Hematopoietic multipotent progenitor cell (in vitro differentiated cells): ENCODE measurements at places on chromosomes 7 and 10. TPM values are rescaled to one million over a fixed set of nuclear protein-coding genes. Genes with fewer than 3 reads are reported as not detected.

DNA sequence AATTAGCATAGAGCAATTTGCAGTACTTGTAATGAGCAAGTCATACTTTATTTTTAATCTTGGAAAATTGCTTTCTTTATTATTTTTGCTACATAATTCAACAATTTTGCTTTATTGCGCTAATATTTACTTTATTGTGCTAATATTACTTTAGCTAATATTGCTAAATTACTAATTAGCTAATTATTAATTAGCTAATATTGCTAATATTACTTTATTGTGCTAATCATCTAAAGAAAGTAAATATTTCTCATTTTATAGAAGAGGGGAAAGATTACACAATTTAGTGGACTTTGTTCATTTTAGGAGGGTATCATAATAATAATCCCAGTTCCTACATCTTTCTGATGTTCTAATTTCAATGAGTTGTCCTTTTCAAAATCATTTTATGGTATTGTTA is 61.2 kb downstream of the RUNDC3B start:
- DNase-seq, result no peak

- DNase-seq, result no peak
Observed at GRCh38 chr7:30038196-30038980, 10.2 kb downstream of the PLEKHA8 start.

GRCh38 chr7:46344533-46344932 is 423.5 kb upstream of the IGFBP3 start:
- DNase-seq, result no peak

GRCh38 chr7:10972174-10972573 is 1.5 kb upstream of the PHF14 start:
- no peak for DNase-seq

PRPF18 gene
- total RNA-seq, result 5.7 TPM

- no peak for DNase-seq
Observed at GRCh38 chr7:29987811-29988317, 1.7 kb downstream of the SCRN1 start.

- DNase-seq, result no peak
Observed at GRCh38 chr7:22346383-22347107, 10.4 kb downstream of the RAPGEF5 start.

GRCh38 chr10:88702848-88703597 is 3.0 kb upstream of the LIPK start:
- DNase-seq, result no peak

- no peak for DNase-seq
Observed at GRCh38 chr7:99597762-99598501, at the start of gene TMEM225B. Gene TMEM225B (plus strand): TSS chr7:99598267. CDS start chr7:99604389, 6,122 bp downstream.

ZNF117 gene
- total RNA-seq, result 2.7 TPM

DNA sequence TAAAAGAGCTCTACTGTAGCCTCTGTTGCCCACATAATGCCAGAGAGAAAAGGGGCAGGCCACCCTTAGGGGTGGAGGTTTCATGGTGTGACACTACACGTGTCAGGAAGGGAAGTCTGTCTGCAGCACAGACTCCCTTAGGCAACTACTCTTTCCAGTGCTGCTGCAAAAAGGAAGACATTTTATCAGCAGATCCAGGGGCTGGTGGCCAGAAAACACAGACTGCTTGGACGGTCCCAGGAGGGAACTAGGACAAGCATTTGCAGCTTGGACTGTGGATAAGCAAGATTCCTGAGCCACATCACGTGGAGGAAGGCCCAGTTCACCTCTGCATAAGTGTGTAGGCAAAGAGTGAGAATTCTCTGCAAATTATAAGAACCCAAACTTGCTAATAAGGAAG is 220.8 kb downstream of the FANK1 start:
- no peak for DNase-seq

DNA sequence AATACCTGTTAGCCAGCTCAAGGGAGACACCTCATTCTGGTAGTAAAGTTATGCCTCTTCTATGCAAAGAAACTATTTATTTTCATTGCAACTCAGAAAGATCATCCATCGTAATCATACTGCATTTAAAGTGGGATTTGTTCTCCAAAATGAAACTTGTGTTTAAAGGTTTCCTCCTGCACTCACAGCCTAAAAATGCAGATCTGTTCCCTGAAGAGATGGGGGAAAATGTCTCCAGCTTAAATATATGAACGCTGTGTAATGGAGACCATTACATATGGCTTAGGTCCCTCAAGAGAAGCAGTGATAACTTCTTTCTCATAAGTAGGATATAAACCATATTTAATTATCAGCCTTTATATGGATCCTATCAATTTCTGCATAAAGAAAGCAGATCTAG is 665.1 kb downstream of the KCNMA1 start:
- DNase-seq, result no peak

GRCh38 chr7:72444026-72444776 is 32.1 kb upstream of the CALN1 start:
- peak; percentile 74 for DNase-seq

C7orf57 gene
- 0.27 TPM for total RNA-seq

DNA sequence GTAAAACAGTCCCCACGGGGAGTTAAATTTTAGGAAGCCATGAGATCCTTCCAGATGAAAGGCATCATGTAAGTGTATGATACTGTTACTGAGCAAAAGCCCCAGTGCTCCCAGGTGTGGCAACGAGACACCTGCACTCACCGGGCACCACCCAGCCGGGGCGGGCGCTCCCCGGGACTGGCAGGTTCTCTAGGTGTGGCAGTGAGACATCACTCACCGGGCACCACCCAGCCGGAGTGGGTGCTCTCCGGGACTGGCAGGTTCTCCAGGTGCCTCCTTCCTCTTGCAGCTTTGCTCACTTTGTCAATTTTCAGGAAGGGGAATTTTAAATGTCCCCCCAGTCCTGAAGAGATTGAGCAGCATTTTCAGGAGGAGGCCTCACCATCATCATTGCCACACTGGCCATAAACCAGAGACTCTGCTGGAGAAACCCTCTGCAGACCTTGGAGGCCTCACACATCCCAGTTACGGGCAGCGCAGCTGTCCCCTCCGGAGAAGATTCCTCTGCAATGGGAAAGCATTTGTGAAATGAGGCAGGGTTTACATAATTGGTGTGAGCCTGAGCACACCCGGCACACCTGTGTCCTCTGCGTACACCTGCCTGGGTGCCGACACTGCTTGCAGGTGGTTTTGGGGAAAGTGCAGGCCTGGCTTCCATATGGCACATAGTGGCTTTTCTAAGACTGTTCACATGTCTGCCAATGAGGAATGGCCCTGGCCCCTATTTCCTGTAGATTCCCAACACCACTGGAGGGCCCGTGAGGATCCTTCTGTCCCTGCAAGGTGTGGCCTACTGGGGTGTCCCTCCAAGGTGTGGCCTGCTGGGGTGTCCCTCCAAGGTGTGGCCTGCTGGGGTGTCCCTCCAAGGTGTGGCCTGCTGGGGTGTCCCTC is 191.4 kb downstream of the EBF3 start:
- DNase-seq, result no peak

NME8 gene
- total RNA-seq, result 0.27 TPM

DNA sequence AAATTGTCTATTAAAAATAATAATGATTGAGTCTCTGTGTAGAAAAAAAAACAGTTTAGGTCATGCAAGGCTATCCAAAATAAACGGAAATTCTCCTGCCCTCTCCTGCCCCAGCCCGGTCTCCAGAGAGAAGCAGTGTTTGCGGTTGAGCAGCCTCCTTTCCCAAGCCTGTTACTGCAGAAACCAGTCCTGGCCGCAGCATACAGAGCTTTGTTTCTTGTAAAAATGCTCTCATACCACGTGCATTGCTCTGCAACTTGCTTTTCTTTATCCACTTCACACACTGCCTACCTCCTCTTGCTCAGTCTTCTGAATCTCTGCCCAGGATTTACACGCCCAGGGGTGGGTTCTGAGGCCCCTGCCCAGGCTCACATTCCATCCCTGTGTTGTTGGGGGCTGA is 34.4 kb upstream of the CUL1 start:
- no peak for DNase-seq

DNA sequence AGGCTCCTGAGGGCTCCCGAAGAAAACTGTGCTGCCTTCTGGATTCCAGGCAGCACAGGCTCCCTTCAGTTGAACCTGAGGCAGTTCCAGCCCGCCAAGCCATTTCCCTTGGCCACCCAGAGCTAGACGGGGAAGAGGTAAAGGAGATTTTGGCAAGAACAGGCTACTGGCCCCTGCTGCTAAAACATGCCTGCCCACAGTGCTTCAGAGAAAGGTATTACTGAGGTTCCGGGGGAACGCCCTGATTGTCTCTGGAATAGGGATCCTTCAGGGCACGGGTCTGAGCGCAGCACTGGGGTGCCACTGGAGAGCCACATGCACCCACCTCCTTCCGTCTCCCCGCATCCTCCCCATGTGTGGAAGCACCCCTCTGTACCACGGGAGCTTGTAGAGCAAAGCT is 247.4 kb downstream of the BAMBI start:
- no peak for DNase-seq

MYL7 gene
- not detected for total RNA-seq

GRCh38 chr7:147432576-147432975 is 1158.0 kb upstream of the C7orf33 start:
- no peak for DNase-seq

DNA sequence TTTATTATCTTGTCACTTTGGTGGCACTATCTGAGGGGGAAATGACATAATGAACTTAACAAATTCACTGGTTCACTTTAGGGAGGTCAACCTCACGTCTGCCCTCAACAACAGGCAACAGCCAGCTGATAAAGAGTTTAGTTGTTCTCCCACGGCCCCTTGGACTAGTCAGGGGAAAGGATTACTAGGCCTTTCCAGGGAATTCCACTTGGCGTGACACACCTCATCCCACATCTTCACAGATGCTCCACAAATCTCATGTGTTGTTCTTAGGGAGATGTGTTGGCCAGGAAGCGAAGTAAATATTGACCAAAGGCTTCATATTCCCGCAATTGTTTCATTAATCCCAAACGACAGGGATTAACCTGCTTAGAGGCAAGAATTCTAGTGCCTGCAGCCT is 183.5 kb upstream of the CDCA7L start:
- no peak for DNase-seq

AKR1B1 gene
- total RNA-seq, result 54.9 TPM

GRCh38 chr10:78025685-78026364 is 3.5 kb downstream of the POLR3A start:
- no peak for DNase-seq

- peak; percentile 76 for DNase-seq
Observed at GRCh38 chr7:24587853-24588252, 14.6 kb downstream of the PALS2 start.

- no peak for DNase-seq
Observed at GRCh38 chr10:77496941-77497420, 140.6 kb downstream of the KCNMA1 start.

- DNase-seq, result no peak
Observed at GRCh38 chr7:54986716-54987115, 32.1 kb upstream of the EGFR start.

- DNase-seq, result no peak
Observed at GRCh38 chr7:99824091-99824490, 3.7 kb upstream of the CYP3A43 start.

- DNase-seq, result no peak
Observed at GRCh38 chr10:520402-520787, 169.1 kb downstream of the DIP2C start.

AASS gene
- 17.2 TPM for total RNA-seq

CFAP58 gene
- total RNA-seq, result under 0.01 TPM

DNA sequence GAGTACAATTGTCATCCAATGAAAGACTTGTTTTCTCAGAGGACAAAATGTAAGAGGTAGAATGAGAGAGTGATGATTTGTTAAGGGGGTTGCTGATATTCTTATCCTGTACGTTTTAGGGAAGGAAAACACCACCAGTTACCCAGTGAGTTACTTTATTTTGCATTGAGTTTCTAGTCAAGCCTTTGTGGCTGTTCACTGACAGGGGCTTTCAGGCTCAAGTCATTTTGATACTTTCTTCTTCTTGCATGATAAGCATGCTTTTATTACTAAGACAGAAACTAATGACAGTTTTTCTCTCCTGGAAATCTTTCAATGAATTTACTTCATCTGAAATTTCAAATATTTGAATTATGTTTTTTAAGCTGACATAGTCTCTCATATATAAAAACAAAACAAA is 710.2 kb upstream of the POM121L12 start:
- no peak for DNase-seq

DNA sequence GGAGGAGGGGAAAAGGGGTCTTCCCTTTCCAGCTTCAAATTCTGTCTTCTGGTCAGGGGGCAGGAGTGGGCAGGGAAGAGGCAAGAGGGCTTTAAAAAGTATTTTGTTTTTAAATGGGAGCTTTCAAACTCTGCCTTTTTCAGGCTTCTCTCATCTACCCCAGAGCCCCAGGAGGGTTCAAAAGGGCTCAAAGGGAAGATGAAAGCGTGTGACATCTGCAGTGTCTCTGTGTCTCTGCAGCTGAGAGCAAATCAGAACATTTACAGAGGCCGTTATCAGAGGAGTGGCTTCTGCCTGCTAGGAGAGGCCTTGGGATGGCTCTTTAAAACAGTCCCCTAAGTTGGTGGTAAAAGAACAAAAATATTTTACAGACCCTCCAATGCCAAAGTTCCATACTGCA is 30.3 kb downstream of the TRIM8 start:
- no peak for DNase-seq

DNA sequence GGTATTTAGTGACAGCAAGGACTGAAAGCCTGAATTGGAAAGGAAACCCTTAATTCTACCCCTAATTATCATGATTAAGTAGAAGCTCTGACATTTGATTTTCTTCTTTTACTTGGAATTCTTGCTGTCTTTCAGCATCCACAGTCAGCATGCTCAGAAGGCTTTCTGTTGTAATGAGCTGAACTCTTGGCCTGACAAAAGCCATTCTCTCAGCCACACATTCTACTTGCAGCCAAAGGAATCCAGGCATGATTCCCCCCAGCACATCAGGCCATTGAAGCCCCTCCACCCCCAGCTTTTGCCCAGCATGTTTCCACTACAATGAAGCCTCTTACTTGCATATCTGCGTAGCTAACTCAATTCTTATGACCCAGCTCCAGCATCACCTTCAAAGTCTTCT is 94.3 kb upstream of the FRMD4A start:
- DNase-seq, result no peak

DNA sequence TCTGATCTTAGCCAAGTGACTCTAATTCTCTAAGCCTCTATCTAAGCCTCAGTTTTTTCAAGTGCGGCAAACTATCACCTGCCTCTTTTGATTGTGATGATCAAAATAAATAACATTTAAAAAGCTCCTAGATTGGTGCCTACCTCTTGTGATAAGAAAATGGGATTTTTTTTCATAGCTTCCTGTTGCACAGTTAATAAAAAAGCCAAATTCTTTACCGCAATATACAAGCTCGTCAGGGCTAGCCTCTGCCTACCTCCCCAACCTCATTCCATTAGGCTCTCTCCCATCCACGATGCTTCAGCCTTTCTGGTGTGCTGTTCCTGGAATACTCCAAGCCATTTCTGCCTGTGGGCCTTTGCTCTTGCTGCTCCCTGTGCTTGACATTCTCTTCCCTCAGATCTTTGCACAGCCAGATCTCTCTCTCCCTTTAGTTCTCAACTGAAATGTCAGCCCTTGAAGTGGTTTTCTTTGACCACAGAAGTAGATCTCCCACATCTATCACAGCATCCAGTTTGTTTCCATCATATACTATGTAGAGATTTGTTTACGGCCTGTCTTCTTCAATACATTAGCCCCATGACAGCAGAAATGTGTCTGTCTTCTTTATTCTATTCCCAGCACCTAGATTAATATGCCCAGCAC is 48.8 kb downstream of the SFR1 start:
- peak; percentile 18 for DNase-seq

C10orf53 gene
- total RNA-seq, result under 0.01 TPM

STMP1 gene
- 9.7 TPM for total RNA-seq

ACTR3C gene
- 26.4 TPM for total RNA-seq

- no peak for DNase-seq
Observed at GRCh38 chr10:50422259-50422658, 170.9 kb upstream of the ASAH2 start.

WEE2 gene
- not detected for total RNA-seq

GRCh38 chr10:20202337-20202736 is 386.1 kb downstream of the PLXDC2 start:
- DNase-seq, result no peak

EMX2 gene
- not detected for total RNA-seq

- DNase-seq, result no peak
Observed at GRCh38 chr7:21326241-21326640, 101.6 kb upstream of the SP4 start.
